RCC 7860 (cell line): ENCODE measurements at places on chromosomes 1 and 21.
A peak's percentile ranks its signal among the peaks of the same experiment; 100 is the strongest.

- DNase-seq = no peak
These were observed 24.3 kb downstream of the HEYL start for GRCh38 chr1:39615086-39615673.

DNA sequence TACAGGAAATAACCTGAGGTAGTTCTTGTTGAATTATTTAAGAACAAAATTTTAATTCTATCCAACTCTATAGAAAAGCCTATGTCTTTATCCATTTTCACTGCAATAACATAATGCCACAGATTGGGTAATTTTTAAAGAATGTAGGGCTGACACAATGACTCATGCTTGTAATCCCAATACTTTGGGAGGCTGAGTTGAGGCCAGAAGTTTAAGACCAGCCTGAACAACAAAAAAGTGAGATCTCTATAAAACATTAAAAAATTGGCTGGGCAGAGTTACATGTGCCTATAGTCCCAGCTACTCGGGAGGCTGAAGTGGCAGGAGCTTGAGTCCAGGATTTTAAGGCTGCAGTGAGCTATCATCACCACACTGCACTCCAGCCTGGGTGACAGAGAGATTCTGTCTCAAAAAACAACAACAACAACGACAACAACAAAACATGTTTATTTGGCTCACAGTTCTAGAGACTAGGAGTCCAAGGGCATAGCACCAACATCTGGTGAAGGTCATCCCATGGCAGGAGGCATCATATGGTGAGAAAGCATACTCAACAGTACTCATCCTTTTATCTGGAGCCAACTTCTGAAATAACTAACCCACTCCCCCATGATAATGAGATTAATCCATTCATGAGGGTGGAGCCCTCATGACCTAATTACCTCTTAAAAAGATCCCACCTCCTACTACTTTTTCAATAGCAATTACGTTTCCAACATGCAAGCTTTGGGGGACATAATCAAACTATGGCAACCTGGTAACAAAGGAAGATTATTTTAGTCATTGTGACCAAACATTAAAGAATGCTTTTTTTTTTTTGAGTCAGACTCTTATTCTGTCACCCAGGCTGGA, 59.6 kb downstream of the ABL2 start:
- no peak for DNase-seq

- DNase-seq = no peak
These were observed 1.0 kb upstream of the TNNI1 start for GRCh38 chr1:201422436-201423030.

DNA sequence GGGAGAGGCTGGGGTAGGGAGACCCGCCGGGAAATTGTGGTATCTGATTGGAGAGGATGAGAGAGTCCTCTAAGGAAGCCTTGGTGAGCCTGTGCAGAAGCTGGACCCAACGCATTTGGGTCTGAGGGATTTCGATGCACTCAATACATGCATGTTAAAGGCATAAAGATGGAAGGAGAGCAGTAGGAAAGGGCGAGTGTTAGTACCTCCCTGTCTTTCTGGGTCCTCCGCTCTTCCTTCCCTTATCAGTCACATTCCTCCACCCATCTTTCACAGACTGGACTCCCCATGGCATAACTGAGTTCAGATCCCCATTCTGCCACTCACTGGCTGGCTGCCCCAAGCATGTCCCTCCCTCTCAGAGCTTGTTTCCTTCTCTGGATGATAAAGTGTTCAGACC, 7.3 kb downstream of the RGS16 start:
- DNase-seq = no peak

- DNase-seq = no peak
These were observed 2.9 kb upstream of the LRP8 start for GRCh38 chr1:53330819-53331218.

DNA sequence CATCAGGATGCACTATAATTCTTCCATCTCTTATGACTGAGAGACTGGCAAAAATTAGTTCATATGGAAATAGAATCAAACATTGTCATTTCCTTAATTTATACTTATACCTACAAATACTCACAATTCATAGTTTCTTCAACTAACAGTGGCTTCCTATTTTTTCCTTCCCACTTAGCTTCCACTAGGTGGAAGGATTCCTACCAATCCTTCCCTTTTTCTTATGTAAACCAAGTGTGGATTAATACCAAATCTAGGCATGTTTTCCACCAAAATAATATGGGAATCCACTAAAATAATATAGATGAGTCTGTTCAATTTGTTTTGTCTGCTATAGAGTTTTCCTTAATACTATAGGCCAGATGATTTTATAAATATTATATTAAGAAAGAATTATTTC, 1537.1 kb downstream of the PLA2G4A start:
- DNase-seq = no peak

DNA sequence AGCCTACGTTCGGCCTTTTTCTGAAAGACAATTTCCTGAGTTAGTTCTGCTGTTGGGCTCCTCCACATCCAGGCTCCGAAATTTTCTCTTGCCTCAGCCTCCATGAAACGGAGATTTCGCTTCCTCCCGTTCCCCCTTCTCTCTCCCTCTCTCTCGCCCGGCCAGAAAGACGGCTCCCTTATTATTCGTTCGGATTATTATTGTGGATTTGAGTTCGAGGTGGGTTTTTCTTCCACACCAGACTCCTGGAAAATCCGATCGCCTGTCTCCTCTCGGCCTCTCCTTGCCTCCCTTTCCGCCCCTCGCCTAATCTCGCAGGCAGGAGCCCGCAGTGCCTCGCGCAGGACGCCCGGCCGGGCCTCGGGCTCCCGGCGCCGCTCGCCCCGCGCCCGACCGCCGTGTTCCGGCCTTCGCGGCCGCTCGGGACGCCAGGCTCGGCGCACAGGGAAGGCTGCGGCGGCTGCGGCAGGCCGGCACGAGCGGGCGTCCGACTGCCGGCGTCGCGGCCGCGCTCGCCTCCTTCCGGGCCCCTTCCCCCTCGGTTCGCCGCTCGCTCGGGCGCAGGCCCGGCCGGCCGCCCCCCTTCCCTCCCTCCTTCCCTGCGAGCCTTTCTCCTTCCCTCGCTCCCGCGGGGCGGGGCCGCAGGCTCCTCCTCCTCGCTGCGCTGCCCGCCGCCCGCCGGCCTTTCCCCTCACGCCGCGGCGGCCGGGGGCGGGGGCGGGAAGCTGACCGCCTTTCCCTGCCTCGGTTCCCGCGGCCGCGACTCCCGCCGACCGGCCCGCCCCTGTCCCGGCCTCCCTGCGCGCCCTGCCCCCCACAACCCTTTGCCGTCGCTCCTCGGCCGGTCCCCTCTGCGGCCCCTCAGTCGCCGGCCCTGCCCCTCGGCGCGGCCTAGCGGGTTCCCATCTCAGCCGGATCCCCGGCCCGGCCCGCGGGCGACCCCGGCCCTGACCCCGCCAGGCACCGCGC, at the start of gene ARHGEF11:
Gene ARHGEF11, minus strand, starts transcription at position 493 of the 969 bp plus-strand sequence. CDS start 1,412 bp downstream, outside the sequence.
- DNase-seq = peak; percentile 71

DNA sequence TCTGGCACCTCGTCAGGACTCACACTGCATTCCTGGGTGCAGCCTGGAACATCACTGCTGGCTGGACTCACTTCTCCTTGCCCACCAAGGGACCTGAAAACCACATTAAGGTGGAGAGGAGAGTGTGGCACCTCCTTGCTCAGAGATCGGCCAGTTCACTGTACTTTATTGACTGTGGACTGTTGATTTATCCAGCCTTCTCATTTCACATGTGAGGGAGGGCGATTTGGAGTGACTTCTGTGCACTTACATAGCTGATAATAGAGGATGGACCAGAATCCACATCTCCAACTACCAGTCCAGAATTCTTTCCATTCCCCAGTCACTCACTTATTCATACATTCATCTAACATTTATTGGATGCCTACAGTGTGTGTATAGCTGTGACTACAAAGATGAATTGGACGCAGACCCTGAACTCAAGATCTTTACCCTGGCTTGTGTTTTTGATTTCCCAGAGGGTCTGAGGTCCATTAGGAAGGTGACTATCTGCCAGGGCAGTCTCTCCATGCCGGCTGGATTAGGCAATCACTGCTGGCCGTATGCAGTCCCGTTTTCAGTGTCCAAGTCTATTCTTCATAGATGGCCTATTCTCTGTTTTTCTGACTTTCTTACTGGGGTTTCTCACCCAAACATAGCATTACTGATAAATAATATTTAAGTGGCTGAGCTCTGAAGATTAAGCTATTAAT, 233.5 kb upstream of the SGIP1 start:
- no peak for DNase-seq

GRCh38 chr1:54837002-54837853, 36.1 kb upstream of the TTC22 start:
- no peak for DNase-seq

DNA sequence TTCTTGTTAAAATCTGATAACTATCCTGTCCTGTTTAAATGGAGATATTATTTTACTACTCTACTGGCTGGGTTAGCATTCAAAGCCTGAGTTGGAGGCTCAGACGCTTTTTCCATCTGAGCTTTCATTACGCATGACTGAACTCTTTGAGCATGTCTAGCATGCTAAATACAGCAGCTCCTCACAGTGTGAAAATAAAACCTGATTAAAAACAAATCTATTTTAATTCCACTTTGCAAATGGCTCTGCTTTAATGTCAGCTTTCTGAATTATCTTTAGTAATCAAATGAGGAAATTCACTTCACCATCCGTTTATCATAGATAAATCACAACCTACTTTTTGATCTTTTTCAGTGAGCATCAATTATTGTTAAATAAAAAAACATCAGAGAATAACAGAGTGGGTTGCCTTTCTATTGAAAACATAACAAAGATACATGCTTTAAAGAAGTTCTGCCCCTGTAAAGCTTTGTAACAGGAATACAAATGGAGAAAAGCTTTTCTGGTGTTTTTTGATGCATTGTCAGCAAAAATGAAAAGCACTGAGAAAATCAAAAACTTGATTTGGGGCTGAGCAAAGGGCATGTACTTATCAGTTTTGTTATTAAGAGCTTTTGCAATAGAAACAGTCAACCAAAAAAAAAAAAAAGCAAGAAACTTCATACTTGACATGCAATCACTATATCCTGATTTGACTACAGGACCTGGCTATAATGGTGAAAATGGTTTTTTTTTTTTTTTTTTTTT, 3.5 kb upstream of the SPEN start:
- no peak for DNase-seq

DNA sequence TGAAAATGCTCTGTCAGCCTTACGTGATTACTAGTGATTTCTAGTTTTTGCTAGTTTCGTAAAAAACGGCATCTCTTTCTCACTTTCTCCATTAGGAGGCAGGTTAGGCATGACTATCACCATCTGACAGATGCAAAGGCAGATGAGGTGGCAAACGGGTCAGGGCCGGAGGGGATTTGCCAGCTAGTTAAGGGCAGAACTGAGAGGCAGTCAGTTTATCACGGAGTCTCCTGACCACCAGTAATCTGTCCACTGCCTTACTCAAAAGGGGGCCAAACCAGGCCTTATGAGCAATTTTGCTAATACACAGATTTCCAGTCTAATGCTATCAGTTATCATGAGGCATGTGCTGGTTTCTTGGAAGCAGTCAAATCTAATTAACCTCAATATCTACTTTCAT, 159.3 kb downstream of the TSEN15 start:
- DNase-seq = no peak

- no peak for DNase-seq
These were observed 21.7 kb upstream of the GRIK1 start for GRCh38 chr21:29961291-29962027.

GRCh38 chr1:219257751-219258150, 84.1 kb downstream of the LYPLAL1 start:
- DNase-seq = no peak

DNA sequence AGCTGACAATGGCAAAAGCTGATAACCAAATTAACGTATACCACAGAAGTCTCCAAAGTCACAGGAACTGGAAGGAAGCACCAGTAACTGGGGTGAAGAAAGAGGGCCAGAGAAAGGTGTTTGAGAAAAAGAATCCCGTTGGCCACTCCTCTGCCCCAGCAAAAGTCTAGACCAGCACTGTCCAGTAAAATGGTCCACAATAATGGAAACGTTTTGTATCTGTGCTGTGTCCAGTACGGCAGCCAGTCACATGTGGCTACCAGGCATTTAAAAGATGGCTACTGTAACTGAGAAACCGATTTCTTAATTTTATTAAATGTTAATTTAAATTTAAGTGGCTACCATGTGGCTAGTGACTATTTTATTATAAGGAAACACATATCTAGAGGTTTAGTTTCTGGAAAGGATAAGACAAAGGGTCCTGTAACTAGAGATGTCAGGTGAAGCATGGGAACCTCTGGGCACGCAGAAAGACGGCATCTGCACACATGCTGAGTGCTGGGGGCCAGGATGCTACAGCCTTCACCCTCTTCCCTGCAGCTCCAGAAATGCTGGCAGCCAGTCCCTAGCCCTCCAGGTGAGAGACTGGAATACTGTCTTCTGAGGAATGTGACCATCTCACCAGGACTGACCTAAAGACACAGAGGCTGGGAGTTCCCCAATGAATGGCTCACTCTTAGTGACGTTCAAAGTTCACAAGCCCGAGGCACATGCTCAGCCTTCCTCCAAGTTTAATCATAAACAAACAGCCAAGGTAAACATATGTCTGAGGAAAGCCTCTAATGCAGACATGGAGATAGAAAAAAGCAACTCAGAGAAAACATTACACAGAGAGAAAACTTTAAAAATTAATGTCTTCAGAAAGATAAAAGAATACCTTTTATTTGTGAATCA, 50.7 kb downstream of the JAK1 start:
- DNase-seq = peak; percentile 84

- DNase-seq = no peak
These were observed 7.3 kb upstream of the LGR6 start for GRCh38 chr1:202186327-202186726.

GRCh38 chr1:178885869-178886268, 15.0 kb upstream of the ANGPTL1 start:
- DNase-seq = no peak
